Gastroesophageal sphincter (tissue), 4 donors: ENCODE measurements at places on chromosomes 6 and 20. TPM values are rescaled to one million over a fixed set of nuclear protein-coding genes. Genes with fewer than 3 reads are reported as not detected.
A peak's percentile ranks its signal among the peaks of the same experiment; 100 is the strongest.

DNA sequence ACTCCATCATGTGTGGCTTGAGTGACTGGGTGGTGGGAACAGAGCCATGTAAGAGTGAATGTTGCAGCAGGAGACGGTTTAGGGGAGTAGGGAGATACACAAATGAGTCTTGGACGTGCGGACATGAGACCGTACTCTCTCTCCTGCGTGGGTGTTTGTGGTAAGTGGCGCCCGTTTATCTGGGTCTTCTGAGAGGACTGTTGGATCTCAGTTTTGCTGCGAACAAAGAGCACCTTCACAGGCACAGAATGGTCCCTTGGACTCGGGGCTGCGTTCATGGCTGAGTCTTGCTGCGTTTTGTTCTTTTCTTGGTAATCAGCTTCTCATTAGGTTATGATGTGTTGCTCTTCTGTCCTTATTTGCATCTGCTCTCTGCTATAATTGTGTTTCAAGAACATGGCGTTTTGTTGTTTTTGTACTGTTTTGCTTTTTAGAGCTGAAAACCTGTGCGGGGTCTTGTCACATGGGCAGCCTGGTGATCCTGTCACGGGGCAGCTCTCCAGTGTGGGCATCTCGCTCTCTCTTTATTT, 28.5 kb downstream of the STK35 start:
- H3K27me3 ChIP-seq: no peaks in the 10 kb centered on the region
- ATAC-seq: no peak
- peaks cover 99% of the 10 kb centered on the region for H3K4me1 ChIP-seq
- H3K36me3 ChIP-seq: peaks cover 11% of the 10 kb centered on the region
- peak overlapping the region; percentile 40 for H3K27ac ChIP-seq

GRCh38 chr6:30113003-30113759, at the start of gene TRIM31:
Gene TRIM31 (minus strand): TSS chr6:30113090. CDS start chr6:30112805, 285 bp downstream.
- peaks cover 83% of the 10 kb centered on the region for H3K27me3 ChIP-seq
- no peaks in the 10 kb centered on the region for H3K36me3 ChIP-seq
- no peak within 1 kb of the TSS for H3K27ac ChIP-seq
- no peak for ATAC-seq
- no peak within 1 kb of the TSS for H3K4me3 ChIP-seq

GRCh38 chr6:149221774-149222070, 95.8 kb upstream of the TAB2 start:
- no peak overlapping the region for H3K27ac ChIP-seq
- no peak overlapping the region for H3K4me3 ChIP-seq
- no peak for ATAC-seq
- H3K36me3 ChIP-seq: no peaks in the 10 kb centered on the region
- no peaks in the 10 kb centered on the region for H3K4me1 ChIP-seq

GRCh38 chr20:51125780-51126179, 102.9 kb upstream of the KCNG1 start:
- ATAC-seq: no peak
- no peak overlapping the region for H3K27ac ChIP-seq
- peaks cover 3% of the 10 kb centered on the region for H3K27me3 ChIP-seq
- H3K4me1 ChIP-seq: peaks cover 4% of the 10 kb centered on the region

GRCh38 chr20:23115822-23116221, 29.7 kb upstream of the CD93 start:
- H3K27ac ChIP-seq: no peak overlapping the region
- H3K4me1 ChIP-seq: peaks cover 9% of the 10 kb centered on the region
- H3K36me3 ChIP-seq: no peaks in the 10 kb centered on the region
- peak; percentile 21 for ATAC-seq

Gene PGC
- total RNA-seq: 0.62 TPM

- H3K36me3 ChIP-seq: peaks cover 2% of the 10 kb centered on the region
- peaks cover 2% of the 10 kb centered on the region for H3K4me1 ChIP-seq
- H3K27me3 ChIP-seq: no peaks in the 10 kb centered on the region
- no peak for ATAC-seq
- peak overlapping the region; percentile 66 for H3K4me3 ChIP-seq
Measured at GRCh38 chr6:32967151-32968091, 973 bp upstream of the BRD2 start.

DNA sequence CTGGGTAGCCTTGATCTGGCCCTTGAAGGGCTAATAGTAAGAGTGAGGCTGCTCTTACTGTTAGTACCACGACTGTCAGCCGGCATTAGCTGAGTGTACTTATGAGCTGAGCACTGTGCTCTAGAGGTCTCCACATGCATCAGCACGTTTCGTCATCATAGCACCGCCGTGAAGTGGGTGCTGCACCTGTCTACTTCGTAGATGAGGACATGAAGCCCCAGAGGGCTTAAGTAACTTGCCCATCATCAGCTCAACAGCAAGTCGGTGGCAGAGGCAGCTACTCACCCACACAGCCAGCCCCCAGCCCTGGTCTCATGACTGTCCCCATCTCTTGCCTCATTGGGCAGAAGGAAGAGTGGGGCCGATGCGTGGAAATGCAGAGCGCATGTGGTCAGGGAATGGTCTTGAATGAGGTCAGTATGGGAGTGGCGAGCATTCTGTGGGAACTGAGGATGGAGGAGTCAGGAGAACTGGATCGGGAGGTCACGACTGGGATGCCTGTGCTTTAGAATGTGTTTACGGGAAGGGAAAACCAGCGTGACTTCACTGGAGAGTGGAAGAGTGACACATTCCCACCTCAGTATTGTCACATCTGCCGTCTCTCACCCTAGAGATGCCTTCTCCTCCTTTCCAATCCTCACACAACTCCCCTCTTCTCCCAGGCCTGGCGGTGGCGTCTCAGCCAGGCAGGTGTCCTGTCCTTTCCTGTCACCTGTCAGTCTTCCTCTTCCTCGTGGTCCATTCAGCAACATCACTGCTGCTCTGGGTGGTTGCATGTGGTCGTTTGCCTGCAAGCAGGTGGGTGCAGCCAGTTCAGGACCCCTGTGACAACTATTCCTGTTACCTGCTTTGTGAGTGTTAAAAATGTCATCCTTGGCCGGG, 6.0 kb downstream of the SYTL3 start:
- no peak overlapping the region for H3K4me3 ChIP-seq
- no peaks in the 10 kb centered on the region for H3K36me3 ChIP-seq
- H3K4me1 ChIP-seq: peaks cover 23% of the 10 kb centered on the region
- H3K27ac ChIP-seq: peak overlapping the region; percentile 79

- H3K27ac ChIP-seq: no peak overlapping the region
- H3K4me3 ChIP-seq: no peak overlapping the region
- no peak for ATAC-seq
- H3K36me3 ChIP-seq: no peaks in the 10 kb centered on the region
- H3K27me3 ChIP-seq: no peaks in the 10 kb centered on the region
Measured at GRCh38 chr6:129795261-129795660, 65.9 kb downstream of the TMEM244 start.

DNA sequence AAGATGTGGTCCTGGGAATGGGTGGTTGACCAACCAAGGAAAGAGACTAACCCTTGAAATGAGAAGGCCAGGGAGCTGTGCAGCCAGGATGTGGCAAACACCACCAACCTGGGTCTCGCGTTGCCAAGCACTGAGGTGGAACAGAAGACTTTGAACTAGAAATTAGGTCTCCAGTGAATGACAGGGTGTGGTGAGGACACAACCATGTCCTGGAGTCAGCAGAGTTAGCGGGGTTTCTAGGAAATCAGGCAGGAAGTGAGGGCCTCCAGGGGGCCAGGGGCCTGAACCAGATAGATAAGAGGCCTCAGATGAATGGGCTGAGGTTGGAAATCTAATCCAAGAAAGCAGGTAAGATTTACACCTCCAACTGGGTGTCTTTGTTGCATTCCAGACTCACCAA, 353.3 kb upstream of the ARID1B start:
- H3K27ac ChIP-seq: no peak overlapping the region
- no peak overlapping the region for H3K4me3 ChIP-seq
- H3K36me3 ChIP-seq: no peaks in the 10 kb centered on the region
- no peaks in the 10 kb centered on the region for H3K27me3 ChIP-seq
- H3K4me1 ChIP-seq: no peaks in the 10 kb centered on the region

Gene JAG1
- total RNA-seq: 81.9 TPM

- no peak for ATAC-seq
- no peaks in the 10 kb centered on the region for H3K4me1 ChIP-seq
- H3K36me3 ChIP-seq: no peaks in the 10 kb centered on the region
Measured at GRCh38 chr6:169227116-169227515, 26.5 kb downstream of the THBS2 start.

DNA sequence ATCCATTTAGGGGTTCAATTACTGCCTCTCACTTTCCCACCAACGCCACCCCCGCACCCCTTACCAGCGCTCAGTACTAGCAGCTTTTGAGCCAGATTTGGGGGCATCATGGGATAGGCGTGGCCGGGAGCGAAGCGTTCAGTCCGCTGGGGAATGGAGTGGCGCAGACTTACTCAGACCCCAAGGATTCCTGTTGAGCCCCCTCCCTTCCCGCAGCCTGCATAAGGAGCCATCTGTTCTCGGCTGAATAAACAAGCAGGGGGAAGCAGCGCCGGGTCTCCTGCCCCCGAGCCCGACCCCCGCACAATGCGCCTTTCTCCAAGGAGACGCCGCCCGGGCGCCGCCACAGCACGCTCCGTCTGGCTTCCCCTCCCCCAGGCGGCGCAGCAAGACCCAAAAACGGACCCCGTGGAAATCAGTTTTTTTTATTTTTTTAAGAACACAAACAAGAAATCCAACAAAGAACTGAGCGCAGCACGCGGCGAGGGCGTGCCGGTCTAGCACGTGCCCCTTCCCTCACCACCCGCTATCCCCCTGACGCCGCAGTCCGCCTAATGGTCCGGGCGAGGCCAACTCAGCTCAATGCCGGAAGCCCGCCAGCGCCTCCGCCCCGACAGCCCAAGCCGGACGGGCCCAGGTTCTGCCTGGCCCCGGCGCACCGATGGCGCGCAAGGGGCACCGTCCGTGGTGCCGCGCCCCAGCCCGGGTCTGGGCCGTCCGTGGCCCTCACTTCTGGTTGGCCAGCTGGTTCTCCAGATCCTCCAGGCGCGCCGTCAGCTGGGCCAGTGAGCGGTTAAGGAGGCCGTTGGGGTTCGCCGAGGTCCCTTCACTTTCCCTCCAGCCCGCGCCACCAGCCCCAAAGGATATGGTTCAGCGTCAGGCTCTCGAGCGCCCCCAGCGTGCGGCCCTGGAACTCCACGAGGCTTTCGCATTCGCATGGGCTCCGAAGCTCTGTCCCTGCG, 13.3 kb upstream of the RBPJL start:
- peaks cover 61% of the 10 kb centered on the region for H3K27me3 ChIP-seq
- peak overlapping the region; percentile 64 for H3K27ac ChIP-seq
- H3K4me3 ChIP-seq: peak overlapping the region; percentile 15
- ATAC-seq: peak; percentile 89

DNA sequence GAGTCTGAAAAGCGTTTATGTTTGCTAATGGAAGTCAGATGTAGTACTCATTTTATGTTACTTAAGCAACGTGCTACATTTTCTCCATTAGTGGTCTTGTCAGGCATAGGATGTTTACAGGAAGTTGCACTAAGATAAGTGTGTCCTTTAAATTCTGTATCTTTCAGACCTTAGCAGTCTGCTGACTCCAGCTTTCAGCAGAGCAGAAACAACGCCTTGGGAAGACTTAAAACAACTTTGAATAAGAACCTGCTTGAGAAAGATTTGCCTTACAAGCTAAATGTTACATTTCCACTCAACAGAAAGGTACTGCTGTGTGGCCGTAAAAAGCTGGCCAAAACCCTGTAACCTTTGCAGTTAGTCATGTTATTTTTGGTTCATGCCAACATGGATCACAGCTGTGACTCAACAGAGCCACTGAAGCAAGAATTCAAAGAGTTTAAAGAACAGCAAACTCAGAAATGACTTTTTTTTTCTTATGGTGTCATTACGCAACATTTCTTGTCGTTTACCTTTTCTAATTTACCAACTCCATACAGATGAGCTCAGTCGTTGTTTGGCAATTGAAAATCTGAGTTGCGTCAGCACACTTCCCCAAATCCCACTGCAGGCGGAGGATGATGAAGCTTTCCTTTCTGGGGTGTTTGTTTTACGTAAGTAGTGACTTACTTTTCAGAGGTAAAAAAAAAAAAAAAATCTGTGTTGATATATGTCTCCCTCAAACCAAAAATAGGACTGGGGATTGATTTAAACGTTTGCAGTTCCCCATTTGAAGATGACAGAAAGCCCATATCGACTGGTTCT, 27.9 kb upstream of the BMP6 start:
- H3K27ac ChIP-seq: no peak overlapping the region
- ATAC-seq: peak; percentile 88
- H3K4me3 ChIP-seq: no peak overlapping the region
- H3K36me3 ChIP-seq: no peaks in the 10 kb centered on the region
- no peaks in the 10 kb centered on the region for H3K27me3 ChIP-seq

GRCh38 chr6:15351631-15352030, 105.8 kb downstream of the JARID2 start:
- no peaks in the 10 kb centered on the region for H3K27me3 ChIP-seq
- no peaks in the 10 kb centered on the region for H3K36me3 ChIP-seq
- no peak overlapping the region for H3K4me3 ChIP-seq
- no peak overlapping the region for H3K27ac ChIP-seq
- H3K4me1 ChIP-seq: no peaks in the 10 kb centered on the region

GRCh38 chr6:169213814-169214520, 39.7 kb downstream of the THBS2 start:
- H3K4me1 ChIP-seq: peaks cover 42% of the 10 kb centered on the region
- H3K4me3 ChIP-seq: no peak overlapping the region
- no peaks in the 10 kb centered on the region for H3K36me3 ChIP-seq
- H3K27me3 ChIP-seq: no peaks in the 10 kb centered on the region

Gene PI3
- total RNA-seq: not detected

- no peaks in the 10 kb centered on the region for H3K36me3 ChIP-seq
- ATAC-seq: no peak
Measured at GRCh38 chr6:81822568-81822967, 70.1 kb upstream of the TENT5A start.

- no peaks in the 10 kb centered on the region for H3K36me3 ChIP-seq
- no peaks in the 10 kb centered on the region for H3K27me3 ChIP-seq
- H3K4me1 ChIP-seq: no peaks in the 10 kb centered on the region
- peak overlapping the region; percentile 35 for H3K27ac ChIP-seq
Measured at GRCh38 chr6:53107091-53107490, 41.5 kb downstream of the GCM1 start.

Gene OPRM1
- 0.40 TPM for total RNA-seq

Gene POU5F1
- total RNA-seq: 3.4 TPM

Gene BIRC7
- not detected for total RNA-seq

DNA sequence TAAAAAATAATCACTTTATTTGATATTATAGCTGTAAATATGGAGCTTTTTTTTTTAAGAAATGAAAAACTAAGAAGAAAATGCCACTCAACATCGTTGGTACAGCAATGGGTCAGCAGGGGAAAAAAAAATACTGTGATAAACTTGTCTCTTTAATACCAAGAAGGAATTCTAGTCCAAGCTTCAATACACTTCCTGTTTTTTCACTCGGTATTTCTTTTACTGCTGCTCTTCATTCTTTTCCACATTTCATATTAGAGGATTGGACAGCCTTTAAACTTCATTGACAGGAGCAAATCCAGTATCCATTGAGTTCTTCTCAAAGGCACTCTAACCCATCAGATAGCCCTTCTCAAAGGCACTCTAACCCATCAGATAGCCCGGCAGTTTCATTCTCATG, 22.2 kb upstream of the EZR start:
- H3K27me3 ChIP-seq: no peaks in the 10 kb centered on the region
- H3K36me3 ChIP-seq: no peaks in the 10 kb centered on the region
- no peak overlapping the region for H3K4me3 ChIP-seq
- ATAC-seq: no peak
- no peaks in the 10 kb centered on the region for H3K4me1 ChIP-seq

GRCh38 chr20:1534526-1534925, 23.0 kb downstream of the SIRPD start:
- H3K36me3 ChIP-seq: no peaks in the 10 kb centered on the region
- no peak for ATAC-seq
- no peaks in the 10 kb centered on the region for H3K4me1 ChIP-seq
- no peaks in the 10 kb centered on the region for H3K27me3 ChIP-seq

- no peaks in the 10 kb centered on the region for H3K27me3 ChIP-seq
- no peak for ATAC-seq
- no peak overlapping the region for H3K27ac ChIP-seq
- H3K36me3 ChIP-seq: peaks cover 31% of the 10 kb centered on the region
- no peaks in the 10 kb centered on the region for H3K4me1 ChIP-seq
Measured at GRCh38 chr20:43529457-43530153, 22.1 kb downstream of the L3MBTL1 start.
